ENCODE measurements at places on chromosomes 2 and 18. TPM values are rescaled to one million over a fixed set of nuclear protein-coding genes. Genes with fewer than 3 reads are reported as not detected.

DNA sequence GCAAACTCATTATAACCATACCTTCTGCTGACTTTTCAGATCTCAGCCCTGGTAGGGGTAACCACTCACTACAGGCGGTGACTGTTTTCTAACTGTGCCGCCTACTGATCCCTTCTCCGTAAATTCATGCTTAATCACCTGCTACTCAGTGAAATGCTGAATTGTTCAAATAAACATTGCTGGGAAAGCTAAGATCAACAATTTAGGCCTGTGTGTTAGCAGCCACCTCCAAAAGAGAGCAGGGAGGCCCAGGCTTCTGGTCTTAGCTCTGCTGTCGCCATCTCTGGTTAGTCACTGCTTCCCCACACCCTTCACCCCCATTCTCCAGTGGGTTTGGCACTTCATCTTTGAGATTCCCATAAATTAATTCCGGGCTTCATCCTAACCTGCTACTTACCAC lies 21.8 kb upstream of the NT5C1B start:
- no peaks in the 10 kb centered on the region for H3K36me3 ChIP-seq
- no peak overlapping the region for H3K27ac ChIP-seq

The SCN7A gene
- total RNA-seq = not detected

- DNase-seq = no peak
- no peaks in the 10 kb centered on the region for H3K4me1 ChIP-seq
- H3K4me3 ChIP-seq = no peak overlapping the region
These were observed 35.6 kb downstream of the VIT start for GRCh38 chr2:36731941-36732672.

GRCh38 chr2:167509586-167509985 lies 621.3 kb downstream of the XIRP2 start:
- no peaks in the 10 kb centered on the region for H3K36me3 ChIP-seq
- no peak for DNase-seq
- H3K4me3 ChIP-seq = no peak overlapping the region

- peaks cover 24% of the 10 kb centered on the region for H3K4me1 ChIP-seq
- DNase-seq = no peak
- H3K36me3 ChIP-seq = peaks cover 41% of the 10 kb centered on the region
- H3K27me3 ChIP-seq = no peaks in the 10 kb centered on the region
These were observed 3.8 kb downstream of the DDX1 start for GRCh38 chr2:15595342-15595905.

The TTC31 gene
- 26.4 TPM for total RNA-seq

The MYL12B gene
- 251 TPM for total RNA-seq

DNA sequence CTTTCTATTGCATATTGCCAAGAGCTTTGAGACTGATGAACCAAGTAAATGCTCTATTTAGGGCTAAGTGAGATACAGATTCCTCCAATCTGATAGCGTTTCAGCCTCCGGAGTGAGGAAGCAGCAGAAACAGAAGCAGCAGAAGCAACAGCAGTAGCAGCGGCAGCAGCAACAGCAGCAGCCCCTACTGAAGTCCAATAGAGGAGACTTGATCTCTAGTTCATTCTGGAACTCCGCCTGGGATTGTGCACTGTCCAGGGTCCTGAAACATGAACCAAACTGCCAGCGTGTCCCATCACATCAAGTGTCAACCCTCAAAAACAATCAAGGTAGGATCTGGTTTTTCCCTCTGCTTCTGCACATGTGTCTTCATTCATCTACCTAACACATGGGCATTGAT lies at the start of gene DPP10:
Gene DPP10 (plus strand): TSS at position 132 of the 400 bp plus-strand sequence.
- no peaks in the 10 kb centered on the region for H3K27me3 ChIP-seq
- no peak within 1 kb of the TSS for H3K27ac ChIP-seq
- no peaks in the 10 kb centered on the region for H3K4me1 ChIP-seq
- DNase-seq = no peak
- no peak within 1 kb of the TSS for H3K4me3 ChIP-seq
- no peaks in the 10 kb centered on the region for H3K36me3 ChIP-seq

DNA sequence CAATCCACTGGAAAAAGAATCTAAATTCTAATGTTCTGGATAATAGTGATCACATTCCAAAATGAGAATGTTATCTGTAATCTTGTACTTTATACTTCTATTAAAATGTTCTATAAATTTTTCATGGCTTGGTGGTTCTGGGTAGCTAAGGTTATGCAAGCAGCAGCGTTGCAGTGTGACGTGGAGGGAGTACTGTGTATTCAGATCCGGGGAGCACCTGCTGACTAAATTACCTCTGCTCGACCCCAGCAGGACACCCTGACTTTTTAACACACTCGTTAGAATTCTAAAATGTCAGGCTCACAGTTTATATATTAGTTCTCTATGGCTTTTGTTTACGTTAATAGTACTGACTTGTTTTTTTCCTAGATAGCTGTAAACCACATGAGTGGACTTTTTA lies 13.0 kb downstream of the ATIC start:
- no peak overlapping the region for H3K27ac ChIP-seq
- H3K4me3 ChIP-seq = no peak overlapping the region
- no peaks in the 10 kb centered on the region for H3K27me3 ChIP-seq

- H3K27ac ChIP-seq = no peak overlapping the region
- no peaks in the 10 kb centered on the region for H3K4me1 ChIP-seq
- DNase-seq = no peak
- H3K4me3 ChIP-seq = no peak overlapping the region
- no peaks in the 10 kb centered on the region for H3K27me3 ChIP-seq
- peaks cover 7% of the 10 kb centered on the region for H3K36me3 ChIP-seq
These were observed 34.0 kb upstream of the MREG start for GRCh38 chr2:216047397-216047796.

- no peaks in the 10 kb centered on the region for H3K36me3 ChIP-seq
- no peak for DNase-seq
- H3K4me3 ChIP-seq = no peak overlapping the region
These were observed 424.3 kb upstream of the ACVR2A start for GRCh38 chr2:147420517-147420916.

The FAM124B gene
- not detected for total RNA-seq

DNA sequence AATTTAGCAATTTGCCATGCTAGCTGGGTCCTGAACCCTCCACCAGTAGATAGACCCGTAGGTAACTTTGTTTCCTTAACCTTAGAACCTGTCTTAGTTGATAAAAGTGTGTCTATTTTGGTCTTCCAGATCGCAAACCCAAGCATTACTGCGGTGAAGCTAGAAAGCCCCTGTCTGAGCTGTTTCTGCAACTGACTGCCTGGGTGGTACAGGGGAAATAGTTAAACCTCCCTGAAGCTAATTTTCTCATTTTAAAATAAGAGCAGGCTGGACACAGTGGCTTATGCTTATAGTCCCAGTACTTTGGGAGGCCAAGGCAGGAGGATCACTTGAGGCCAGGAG lies 101.7 kb upstream of the MSH2 start:
- DNase-seq = no peak
- H3K27me3 ChIP-seq = no peaks in the 10 kb centered on the region

- H3K36me3 ChIP-seq = no peaks in the 10 kb centered on the region
- DNase-seq = peak; percentile 41
- peak within 1 kb of the TSS; percentile 97 for H3K27ac ChIP-seq
- no peaks in the 10 kb centered on the region for H3K27me3 ChIP-seq
- H3K4me1 ChIP-seq = peaks cover 11% of the 10 kb centered on the region
These were observed at the start of gene TMEM237 for GRCh38 chr2:201643216-201643890. TMEM237 (minus strand) TSS chr2:201643503; CDS start chr2:201643400, 103 bp downstream.

DNA sequence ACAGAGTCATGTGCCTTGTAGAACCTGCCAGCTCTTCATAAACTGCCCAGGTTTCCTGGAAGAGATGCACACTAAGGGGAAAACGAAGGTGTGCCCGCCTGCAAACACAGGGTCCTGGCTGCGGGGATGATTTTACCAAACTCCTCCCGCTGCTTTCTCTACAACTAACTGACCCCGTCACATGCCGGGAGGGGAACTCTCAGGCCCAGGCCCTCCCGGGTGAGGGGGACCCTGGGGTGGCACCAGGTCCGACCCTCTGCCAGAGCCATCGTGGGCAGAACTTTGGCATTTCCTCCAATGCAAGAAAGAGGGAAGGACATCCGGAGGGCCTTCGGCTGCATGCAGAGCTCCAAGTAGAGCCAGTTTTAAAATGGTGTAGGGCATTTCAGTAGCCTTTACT lies 28.6 kb downstream of the CAPN13 start:
- no peaks in the 10 kb centered on the region for H3K4me1 ChIP-seq
- H3K4me3 ChIP-seq = no peak overlapping the region
- no peak overlapping the region for H3K27ac ChIP-seq
- no peaks in the 10 kb centered on the region for H3K36me3 ChIP-seq

The CHRND gene
- not detected for total RNA-seq

The IL36RN gene
- not detected for total RNA-seq

The SNORC gene
- 1.5 TPM for total RNA-seq

GRCh38 chr18:27636576-27637085 lies 451.5 kb upstream of the CHST9 start:
- DNase-seq = no peak
- no peak overlapping the region for H3K27ac ChIP-seq
- H3K4me1 ChIP-seq = no peaks in the 10 kb centered on the region
- H3K4me3 ChIP-seq = no peak overlapping the region
- H3K36me3 ChIP-seq = no peaks in the 10 kb centered on the region

The CD302 gene
- total RNA-seq = 0.70 TPM

The RSAD2 gene
- 0.85 TPM for total RNA-seq

The SERPINB4 gene
- not detected for total RNA-seq

- H3K27me3 ChIP-seq = no peaks in the 10 kb centered on the region
- H3K27ac ChIP-seq = no peak overlapping the region
- no peak overlapping the region for H3K4me3 ChIP-seq
These were observed 2.9 kb upstream of the TMSB10 start for GRCh38 chr2:84902526-84902925.

DNA sequence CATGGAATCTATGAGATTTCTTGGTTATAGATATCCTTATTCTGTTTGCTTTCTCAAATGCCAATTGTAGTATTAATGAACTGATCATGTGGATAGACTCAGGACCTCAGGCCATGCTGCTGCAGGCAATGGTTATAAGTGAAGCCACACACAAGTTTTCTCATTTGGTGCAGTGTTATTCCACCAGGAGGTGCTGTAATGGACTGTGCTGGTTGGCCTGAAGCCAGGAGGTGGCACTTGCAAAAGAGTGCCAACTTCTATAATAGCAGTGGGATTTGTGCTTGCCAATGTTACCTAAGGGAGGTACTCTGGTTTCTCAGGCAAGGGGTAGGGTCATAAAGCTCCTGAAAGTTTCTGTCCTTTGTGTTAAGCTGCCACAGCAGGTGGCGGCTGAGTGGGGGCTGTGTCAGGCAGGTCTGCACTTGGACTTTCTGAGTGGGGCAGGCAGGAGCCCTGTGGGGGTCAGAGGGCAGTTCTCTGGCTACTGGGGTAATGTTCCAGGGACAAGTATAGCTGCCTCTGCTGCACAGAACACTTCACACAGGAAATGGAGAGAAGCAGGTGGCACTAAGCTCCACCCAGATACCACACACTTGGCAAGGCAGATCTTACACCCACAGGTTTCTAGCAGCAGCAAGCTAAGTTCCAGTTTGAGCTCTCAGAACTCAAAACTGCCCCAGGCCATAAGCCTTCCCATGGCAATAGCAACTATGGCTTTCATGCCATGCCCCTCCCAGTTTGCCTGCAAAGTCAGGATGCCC lies 352.6 kb upstream of the CWC22 start:
- H3K4me1 ChIP-seq = peaks cover 8% of the 10 kb centered on the region
- H3K27ac ChIP-seq = no peak overlapping the region
- no peaks in the 10 kb centered on the region for H3K27me3 ChIP-seq
- no peaks in the 10 kb centered on the region for H3K36me3 ChIP-seq
- no peak overlapping the region for H3K4me3 ChIP-seq
- DNase-seq = peak; percentile 6

The ATIC gene
- total RNA-seq = 298 TPM

- H3K4me1 ChIP-seq = peaks cover 44% of the 10 kb centered on the region
- H3K27ac ChIP-seq = no peak overlapping the region
- no peak overlapping the region for H3K4me3 ChIP-seq
- H3K36me3 ChIP-seq = no peaks in the 10 kb centered on the region
These were observed 82.0 kb upstream of the SLC39A10 start for GRCh38 chr2:195575016-195575415.

GRCh38 chr2:144040834-144041233 lies 479.1 kb downstream of the ZEB2 start:
- H3K27me3 ChIP-seq = no peaks in the 10 kb centered on the region
- no peak for DNase-seq
- H3K4me3 ChIP-seq = no peak overlapping the region
- H3K27ac ChIP-seq = no peak overlapping the region
- H3K36me3 ChIP-seq = no peaks in the 10 kb centered on the region

DNA sequence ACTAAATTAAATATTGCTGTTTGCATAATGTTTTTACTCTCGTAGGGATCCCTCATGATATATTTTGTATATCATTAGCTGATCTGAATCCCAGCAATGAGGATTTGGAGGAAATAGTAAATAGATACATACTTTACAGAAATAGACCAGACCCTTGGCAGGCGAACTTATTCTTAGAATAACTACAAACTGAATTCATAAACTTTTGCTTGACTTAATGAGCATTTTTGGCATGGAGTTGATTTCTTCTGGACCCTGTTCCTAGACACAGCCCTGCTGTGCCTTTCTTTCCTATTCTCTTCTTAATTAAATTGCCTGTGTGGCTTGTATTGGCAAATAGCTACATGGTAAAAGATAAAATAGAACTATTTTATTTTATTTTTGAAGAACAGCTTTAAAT lies 145.9 kb downstream of the GREB1L start:
- no peaks in the 10 kb centered on the region for H3K36me3 ChIP-seq
- no peaks in the 10 kb centered on the region for H3K27me3 ChIP-seq
- H3K4me1 ChIP-seq = no peaks in the 10 kb centered on the region
- no peak overlapping the region for H3K4me3 ChIP-seq
- no peak overlapping the region for H3K27ac ChIP-seq
- DNase-seq = no peak

GRCh38 chr2:206323486-206323885 lies 49.0 kb downstream of the ZDBF2 start:
- no peaks in the 10 kb centered on the region for H3K4me1 ChIP-seq
- DNase-seq = no peak
- no peaks in the 10 kb centered on the region for H3K27me3 ChIP-seq
- H3K36me3 ChIP-seq = no peaks in the 10 kb centered on the region
- no peak overlapping the region for H3K27ac ChIP-seq

- no peaks in the 10 kb centered on the region for H3K36me3 ChIP-seq
- H3K27me3 ChIP-seq = no peaks in the 10 kb centered on the region
- no peak for DNase-seq
- H3K4me1 ChIP-seq = no peaks in the 10 kb centered on the region
- H3K27ac ChIP-seq = no peak overlapping the region
These were observed 21.4 kb upstream of the PTPRM start for GRCh38 chr18:7545734-7546133.

The LAMA1 gene
- not detected for total RNA-seq

- H3K27me3 ChIP-seq = no peaks in the 10 kb centered on the region
- H3K36me3 ChIP-seq = no peaks in the 10 kb centered on the region
- H3K27ac ChIP-seq = no peak overlapping the region
- H3K4me3 ChIP-seq = no peak overlapping the region
These were observed 118.3 kb upstream of the NDUFV2 start for GRCh38 chr18:8984131-8984721.

GRCh38 chr18:25349131-25349925 lies 2.6 kb downstream of the ZNF521 start:
- H3K4me1 ChIP-seq = peaks cover 10% of the 10 kb centered on the region
- no peak overlapping the region for H3K4me3 ChIP-seq
- H3K27ac ChIP-seq = no peak overlapping the region
- no peaks in the 10 kb centered on the region for H3K36me3 ChIP-seq
- H3K27me3 ChIP-seq = peaks cover 17% of the 10 kb centered on the region

The IL36G gene
- not detected for total RNA-seq

The FSIP2 gene
- not detected for total RNA-seq
